ENCODE measurements at places on chromosomes 16 and 17.

DNA sequence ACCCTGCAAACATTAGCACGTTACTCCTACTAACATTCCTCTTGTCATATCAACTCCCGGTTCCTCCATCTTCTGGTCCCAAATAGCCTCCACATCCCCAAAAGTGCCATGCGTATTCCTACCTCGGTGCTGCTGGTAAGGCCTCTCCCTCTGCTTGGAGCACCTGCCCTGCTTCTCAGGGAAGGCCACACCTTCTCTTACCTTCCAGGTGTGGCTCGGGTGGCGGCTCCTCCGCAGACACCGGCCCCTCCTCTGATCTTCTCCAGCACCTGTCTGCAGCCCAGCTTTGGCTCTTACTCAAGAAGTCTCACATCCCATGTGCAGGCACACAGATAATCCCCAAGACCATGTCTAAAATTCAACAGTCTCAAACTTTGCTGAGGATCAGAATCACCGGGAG lies 92.3 kb downstream of the GAS7 start:
- no peak for DNase-seq

DNA sequence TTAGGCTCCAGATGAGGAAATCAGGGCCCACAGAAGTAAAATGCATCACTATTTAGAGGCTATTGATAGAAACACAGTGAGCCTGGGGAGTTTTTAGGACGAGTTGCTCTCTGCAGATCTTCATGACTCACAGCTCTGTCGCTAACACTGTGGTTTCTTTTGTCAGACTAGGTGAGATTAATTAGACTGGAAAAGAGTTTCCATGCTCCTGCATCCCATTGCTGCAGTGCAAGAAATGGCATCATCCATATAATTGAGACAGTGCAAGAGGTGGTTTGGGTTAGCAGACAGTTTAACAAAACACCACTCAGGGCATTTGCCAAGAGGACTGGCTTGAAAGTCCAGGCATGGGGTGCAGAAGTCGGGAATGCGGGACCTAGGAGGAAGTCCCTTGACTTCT lies 198.8 kb upstream of the CACNG5 start:
- DNase-seq = no peak

- no peak for DNase-seq
Observed at GRCh38 chr16:65279576-65279975, 157.7 kb upstream of the CDH11 start.

- DNase-seq = no peak
Observed at GRCh38 chr16:57735755-57736418, at the start of gene KATNB1. Gene KATNB1 (plus strand): TSS chr16:57735770. CDS start chr16:57737244, 1,474 bp downstream.

DNA sequence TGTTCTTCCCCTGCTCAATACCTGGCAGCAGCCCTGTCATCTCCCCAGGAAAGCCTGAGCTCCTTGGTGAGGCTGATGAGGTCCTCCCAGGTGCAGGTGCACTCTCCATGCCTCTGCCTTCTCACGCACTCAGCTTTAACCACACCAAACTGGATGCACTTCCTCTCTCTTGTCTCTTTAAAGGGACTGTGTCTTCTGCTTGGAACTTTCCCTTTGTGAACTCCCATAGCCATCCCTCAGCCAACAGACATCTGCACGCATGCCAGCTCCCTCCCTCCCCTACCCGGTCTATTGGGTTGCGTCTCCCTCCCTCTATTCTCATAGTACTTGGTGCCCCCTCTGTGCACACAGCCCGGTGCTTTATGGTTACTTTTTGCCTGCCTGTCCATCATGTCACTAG lies 231.2 kb downstream of the MSI2 start:
- DNase-seq = peak; percentile 73

DNA sequence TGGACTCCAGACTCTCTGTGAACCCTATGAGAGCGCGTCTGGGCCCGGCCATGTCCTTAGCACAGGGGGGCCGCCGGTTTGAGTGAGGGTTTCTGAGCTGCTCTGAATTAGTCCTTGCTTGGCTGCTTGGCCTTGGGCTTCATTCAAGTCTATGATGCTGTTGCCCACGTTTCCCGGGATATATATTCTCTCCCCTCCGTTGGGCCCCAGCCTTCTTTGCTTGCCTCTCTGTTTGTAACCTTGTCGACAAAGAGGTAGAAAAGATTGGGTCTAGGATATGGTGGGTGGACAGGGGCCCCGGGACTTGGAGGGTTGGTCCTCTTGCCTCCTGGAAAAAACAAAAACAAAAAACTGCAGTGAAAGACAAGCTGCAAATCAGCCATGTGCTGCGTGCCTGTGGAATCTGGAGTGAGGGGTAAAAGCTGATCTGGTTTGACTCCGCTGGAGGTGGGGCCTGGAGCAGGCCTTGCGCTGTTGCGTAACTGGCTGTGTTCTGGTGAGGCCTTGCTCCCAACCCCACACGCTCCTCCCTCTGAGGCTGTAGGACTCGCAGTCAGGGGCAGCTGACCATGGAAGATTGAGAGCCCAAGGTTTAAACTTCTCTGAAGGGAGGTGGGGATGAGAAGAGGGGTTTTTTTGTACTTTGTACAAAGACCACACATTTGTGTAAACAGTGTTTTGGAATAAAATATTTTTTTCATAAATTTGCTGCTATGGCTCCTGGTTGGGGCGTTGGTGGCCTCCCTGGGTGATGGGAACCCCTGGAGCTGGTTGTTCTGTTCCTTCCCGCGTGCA lies 23.1 kb downstream of the STAT5A start:
- DNase-seq = peak; percentile 94

DNA sequence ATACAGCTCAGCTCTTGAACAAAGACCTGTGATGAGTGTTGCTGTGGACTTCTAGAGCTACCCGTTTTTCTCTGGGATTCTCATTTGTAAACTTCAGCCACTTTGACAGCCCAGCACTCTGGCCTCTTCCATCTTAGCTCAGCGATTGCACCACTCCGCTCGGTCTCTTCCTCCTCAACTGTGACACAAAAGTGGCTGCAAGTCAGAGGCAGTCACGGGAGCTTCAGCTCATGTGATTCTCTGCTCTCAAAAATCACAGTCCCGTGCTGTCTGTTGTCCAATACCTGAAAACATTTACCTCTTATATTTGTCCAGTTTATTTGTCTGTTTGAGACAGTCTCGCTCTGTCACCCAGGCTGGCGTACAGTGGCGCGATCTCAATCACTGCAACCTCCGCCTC lies 75.7 kb upstream of the DNAH17 start:
- no peak for DNase-seq

DNA sequence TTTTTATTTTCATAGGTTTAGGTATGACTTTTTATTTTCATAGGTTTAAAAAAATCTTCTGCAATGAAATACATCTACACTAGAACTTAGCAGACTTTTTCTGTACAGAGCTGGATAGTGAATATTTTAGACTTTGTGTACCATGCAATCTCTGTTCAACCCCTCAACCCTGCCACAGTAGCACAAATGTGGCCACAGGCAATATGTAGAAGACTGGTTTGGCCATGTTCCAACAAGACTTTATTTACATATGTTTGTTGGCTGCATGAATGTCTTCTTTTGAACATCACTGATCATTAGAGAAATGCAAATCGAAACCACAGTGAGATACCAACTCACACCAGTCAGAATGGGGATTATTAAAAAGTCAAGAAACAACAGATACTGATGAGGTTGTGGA lies 229.2 kb downstream of the SHISA9 start:
- DNase-seq = no peak

GRCh38 chr16:65336160-65336559 lies 214.3 kb upstream of the CDH11 start:
- DNase-seq = no peak

DNA sequence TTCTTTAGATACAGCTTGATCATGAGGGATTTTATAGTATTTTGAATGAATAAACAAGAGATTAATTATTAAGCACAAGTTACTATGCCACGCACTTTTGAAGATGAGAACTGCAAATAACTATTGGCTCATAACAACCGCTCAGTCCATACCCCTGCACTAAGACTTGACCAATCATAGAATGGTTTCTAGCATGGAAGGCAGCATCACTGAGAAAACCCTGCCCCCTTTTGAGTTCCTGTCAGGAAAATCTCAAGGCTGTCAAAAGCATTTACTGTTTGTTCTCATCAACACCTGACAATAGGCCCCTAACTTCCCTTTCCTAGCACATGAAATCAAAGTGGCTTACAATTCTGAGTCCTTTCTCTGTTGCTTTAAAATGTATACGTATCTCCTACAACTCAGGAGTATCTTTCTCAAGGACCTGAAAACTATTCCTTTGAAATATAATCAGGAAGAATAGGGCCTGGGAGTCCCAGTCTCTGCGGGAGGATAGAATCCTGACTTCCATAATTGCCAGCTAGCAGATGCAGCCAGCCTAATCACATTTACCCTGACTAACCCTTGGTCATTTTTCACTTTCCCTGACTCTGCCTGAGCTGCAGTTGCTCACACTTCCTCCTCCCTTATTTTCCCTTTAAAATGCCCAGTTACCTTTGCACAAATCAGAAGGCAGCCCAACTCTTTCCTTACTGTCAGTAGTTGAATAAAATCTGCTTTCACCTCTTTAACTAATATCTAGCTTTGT lies 9.1 kb upstream of the MMD start:
- no peak for DNase-seq

GRCh38 chr17:58572846-58573245 lies 58.4 kb upstream of the MTMR4 start:
- DNase-seq = no peak

GRCh38 chr16:20866801-20867200 lies 33.4 kb downstream of the DCUN1D3 start:
- DNase-seq = no peak
